ENCODE measurements at places on chromosomes 7 and 10.
A peak's percentile ranks its signal among the peaks of the same experiment; 100 is the strongest.

DNA sequence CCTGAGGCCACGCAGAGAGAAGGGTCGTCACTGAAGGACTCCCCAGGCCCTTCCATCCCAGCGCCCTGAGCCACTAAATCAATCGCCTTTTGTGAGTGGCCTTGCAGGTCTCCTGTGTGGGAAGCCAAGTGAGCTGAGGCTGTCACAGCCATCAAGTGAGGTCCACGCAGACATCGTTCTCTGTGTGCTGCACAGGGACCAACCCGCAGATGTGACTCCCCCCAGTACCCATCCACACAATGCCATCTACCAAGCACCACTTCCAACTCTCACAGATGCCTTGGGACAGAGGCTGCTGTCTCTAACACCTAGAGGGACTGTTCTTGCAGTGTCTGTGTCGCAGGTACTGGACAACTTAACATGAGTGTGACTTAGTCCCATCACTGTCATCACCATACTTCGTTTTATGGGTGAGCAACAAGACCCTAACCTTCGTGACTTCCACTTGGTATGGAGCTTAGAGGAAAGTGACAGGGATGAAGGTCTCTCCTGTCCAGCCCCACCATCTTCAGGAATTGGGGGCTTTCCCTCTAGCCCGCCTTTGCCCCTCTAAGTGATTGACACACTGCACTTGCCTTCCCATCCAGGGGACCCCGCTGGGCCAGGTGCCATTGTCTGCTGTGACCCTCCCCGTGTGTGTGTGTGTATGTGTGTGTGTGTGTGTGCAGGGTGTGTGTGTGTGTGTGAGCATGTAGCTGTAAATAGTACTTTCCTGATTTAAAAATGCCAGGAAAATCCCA lies 51.4 kb upstream of the TMEM72 start:
- no peak overlapping the region for H3K27ac ChIP-seq
- H3K36me3 ChIP-seq = peaks cover 4% of the 10 kb centered on the region

- H3K27ac ChIP-seq = no peak overlapping the region
- H3K27me3 ChIP-seq = no peaks in the 10 kb centered on the region
- peaks cover 6% of the 10 kb centered on the region for H3K4me1 ChIP-seq
These were observed 1047.5 kb downstream of the GATA3 start for GRCh38 chr10:9102026-9102425.

DNA sequence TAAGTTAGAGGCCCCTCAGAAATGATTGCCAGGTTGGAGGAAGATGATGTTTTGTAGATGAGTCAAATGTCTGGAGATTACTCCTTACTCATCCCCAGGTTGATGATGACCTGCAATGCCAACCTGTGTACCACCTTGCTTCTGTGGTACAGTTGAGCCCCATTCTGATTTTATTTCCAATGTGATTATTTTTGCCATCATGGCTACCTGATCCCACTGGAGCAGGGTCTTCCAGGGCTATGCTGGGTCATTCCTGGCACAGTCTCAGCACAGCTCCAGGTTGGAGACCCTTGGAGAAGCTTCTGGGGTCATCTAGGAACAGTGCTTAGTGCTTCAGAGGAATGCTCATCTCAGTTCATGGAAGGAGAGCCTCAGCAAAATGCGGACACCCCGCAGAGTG lies 34.3 kb downstream of the LRRC18 start:
- no peak for DNase-seq
- no peaks in the 10 kb centered on the region for H3K4me1 ChIP-seq
- no peaks in the 10 kb centered on the region for H3K36me3 ChIP-seq

DNA sequence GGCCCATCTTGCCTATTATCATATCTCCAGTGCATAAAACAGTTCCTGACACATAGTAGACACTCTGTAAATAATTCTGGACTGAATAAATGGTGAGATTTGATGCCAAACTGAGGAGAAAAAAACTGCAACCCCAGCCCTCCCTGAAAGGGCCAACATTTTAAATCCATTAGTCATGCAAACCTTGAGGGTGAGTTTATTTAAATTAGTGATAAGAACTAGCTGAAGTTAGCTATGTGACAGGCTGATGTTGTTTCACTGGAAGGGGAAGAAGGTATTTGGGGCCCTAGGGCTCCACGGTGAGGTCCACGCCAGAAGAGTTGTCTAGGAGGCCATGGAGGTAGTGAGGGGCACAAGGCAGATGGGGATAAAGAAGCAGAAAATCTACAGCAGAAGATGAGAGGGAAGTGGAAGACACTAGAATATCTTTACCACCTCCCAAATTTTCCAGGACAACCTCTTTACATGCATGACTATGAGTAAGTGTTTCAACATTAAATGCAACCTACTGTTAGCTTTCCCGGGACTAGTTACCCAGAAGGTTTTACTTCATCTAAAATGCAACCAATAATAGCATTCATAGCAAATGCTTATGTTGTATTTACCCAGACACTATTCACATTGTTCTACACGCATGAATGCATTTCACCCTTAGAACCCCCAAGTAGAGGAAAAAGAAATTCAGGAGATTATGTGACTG lies 183.2 kb upstream of the LYZL1 start:
- no peak for DNase-seq
- no peak overlapping the region for H3K27ac ChIP-seq
- peaks cover 25% of the 10 kb centered on the region for H3K27me3 ChIP-seq
- H3K4me3 ChIP-seq = no peak overlapping the region
- H3K4me1 ChIP-seq = no peaks in the 10 kb centered on the region

- H3K4me3 ChIP-seq = no peak overlapping the region
- no peaks in the 10 kb centered on the region for H3K4me1 ChIP-seq
- no peaks in the 10 kb centered on the region for H3K27me3 ChIP-seq
- no peak overlapping the region for H3K27ac ChIP-seq
- H3K36me3 ChIP-seq = no peaks in the 10 kb centered on the region
These were observed 276.1 kb downstream of the NEBL start for GRCh38 chr10:20620981-20621380.

- peak; percentile 43 for DNase-seq
- H3K4me1 ChIP-seq = peaks cover 3% of the 10 kb centered on the region
- H3K4me3 ChIP-seq = no peak overlapping the region
- H3K27ac ChIP-seq = peak overlapping the region; percentile 88
- no peaks in the 10 kb centered on the region for H3K36me3 ChIP-seq
- no peaks in the 10 kb centered on the region for H3K27me3 ChIP-seq
These were observed 125.7 kb downstream of the RGS10 start for GRCh38 chr10:119416855-119417254.

- H3K27me3 ChIP-seq = no peaks in the 10 kb centered on the region
- no peak overlapping the region for H3K27ac ChIP-seq
- no peaks in the 10 kb centered on the region for H3K4me1 ChIP-seq
- H3K36me3 ChIP-seq = no peaks in the 10 kb centered on the region
These were observed 61.4 kb upstream of the CYP26C1 start for GRCh38 chr10:92999191-92999590.

Data from T-helper 17 cell (primary cell).